ENCODE measurements at places on chromosomes 16 and 17. TPM values are rescaled to one million over a fixed set of nuclear protein-coding genes. Genes with fewer than 3 reads are reported as not detected.

MPP3 gene
- polyA plus RNA-seq, result 4.9 TPM

ABCC12 gene
- polyA plus RNA-seq, result not detected

GRCh38 chr16:27781195-27781524 is 231.2 kb downstream of the KATNIP start:
- no peak for DNase-seq

DNA sequence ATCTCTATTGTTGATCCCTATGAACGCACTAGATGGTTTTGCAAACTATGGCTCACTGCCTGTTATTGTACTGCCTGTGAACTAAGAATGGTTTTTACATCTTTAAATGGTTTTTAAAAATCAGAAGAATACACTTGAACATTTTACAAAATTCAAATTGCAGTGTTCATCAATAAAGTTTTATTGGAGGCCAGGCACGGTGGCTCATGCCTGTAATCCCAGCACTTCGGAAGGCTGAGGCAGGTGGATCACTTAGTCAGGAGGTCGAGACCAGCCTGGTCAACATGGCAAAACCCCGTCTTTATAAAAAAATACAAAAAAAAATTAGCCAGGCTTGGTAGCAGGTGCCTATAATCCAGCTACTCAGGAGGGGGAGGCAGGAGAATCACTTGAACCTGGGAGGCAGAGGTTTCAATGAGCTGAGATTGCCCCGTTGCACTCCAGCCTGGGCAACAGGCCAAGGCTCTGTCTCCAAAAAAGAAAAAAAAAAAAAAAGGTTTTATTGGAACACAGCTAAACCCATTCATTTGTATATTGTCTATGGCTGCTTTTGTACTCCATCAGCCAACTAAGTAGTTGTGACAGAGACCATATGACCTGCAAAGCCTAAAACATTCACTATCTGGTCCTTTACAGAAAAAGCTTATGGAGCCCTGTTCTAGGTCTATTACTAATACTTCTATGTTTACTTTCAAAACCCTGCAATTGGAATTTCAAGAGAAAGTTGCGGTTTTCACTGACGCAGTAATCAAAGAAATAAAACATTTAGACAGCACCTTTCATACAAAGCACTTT is 18.9 kb downstream of the IKZF3 start:
- DNase-seq, result no peak

GRCh38 chr17:69870751-69871199 is 204.2 kb upstream of the KCNJ16 start:
- DNase-seq, result no peak

GRCh38 chr16:31265329-31266245 is 5.8 kb downstream of the ITGAM start:
- DNase-seq, result peak; percentile 16

- DNase-seq, result no peak
Observed at GRCh38 chr16:77970371-77970770, 52.0 kb upstream of the CLEC3A start.

DNA sequence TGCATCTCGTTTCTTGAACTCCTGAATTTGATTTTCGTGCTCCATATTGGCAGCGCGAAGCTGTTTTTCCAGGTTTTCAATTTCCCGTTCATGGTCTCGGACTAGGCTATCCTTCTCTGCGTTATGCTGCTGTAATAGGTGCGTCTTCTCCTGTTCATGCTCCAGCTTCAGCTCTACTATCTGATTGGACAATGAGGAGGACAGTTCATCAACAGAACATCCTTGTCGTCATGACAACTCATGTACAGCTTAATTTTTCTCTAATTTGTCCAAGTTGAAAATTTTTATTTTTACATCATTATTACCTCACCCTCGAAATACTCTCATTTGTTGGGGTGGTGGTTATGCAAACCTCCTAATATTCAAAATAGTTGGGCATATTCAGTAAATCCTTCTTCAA is 289.8 kb downstream of the CEP112 start:
- DNase-seq, result no peak

- no peak for DNase-seq
Observed at GRCh38 chr17:73835605-73836004, 191.4 kb upstream of the SDK2 start.
